Transverse colon (tissue), 4 donors: ENCODE measurements at places on chromosomes 2 and 18. TPM values are rescaled to one million over a fixed set of nuclear protein-coding genes. Genes with fewer than 3 reads are reported as not detected.

Gene LRRTM1
- total RNA-seq = 0.68 TPM

Gene NOSTRIN
- 51.2 TPM for total RNA-seq

Gene SIGLEC15
- not detected for total RNA-seq

Gene MAP3K20
- total RNA-seq = 28.4 TPM

Gene RTP5
- total RNA-seq = 0.16 TPM

Gene RBBP8
- total RNA-seq = 20.7 TPM

Gene POU3F3
- total RNA-seq = 0.32 TPM

Gene ADD2
- 0.40 TPM for total RNA-seq

Gene SERPINB2
- total RNA-seq = 48.3 TPM

Gene DSEL
- 1.9 TPM for total RNA-seq

Gene ERBB4
- total RNA-seq = 0.16 TPM

Gene KIF1A
- 2.7 TPM for total RNA-seq

Gene HOXD10
- 1.1 TPM for total RNA-seq

Gene KCNE4
- 2.2 TPM for total RNA-seq

Gene MSGN1
- not detected for total RNA-seq

Gene RNF125
- 12.1 TPM for total RNA-seq

Gene ESPNL
- 0.14 TPM for total RNA-seq

Gene C2orf66
- not detected for total RNA-seq

Gene TRIM43
- total RNA-seq = not detected

Gene DOK6
- 0.32 TPM for total RNA-seq
